Substantia nigra (tissue), 51 donors: ENCODE measurements at places on chromosomes 6 and 20.

DNA sequence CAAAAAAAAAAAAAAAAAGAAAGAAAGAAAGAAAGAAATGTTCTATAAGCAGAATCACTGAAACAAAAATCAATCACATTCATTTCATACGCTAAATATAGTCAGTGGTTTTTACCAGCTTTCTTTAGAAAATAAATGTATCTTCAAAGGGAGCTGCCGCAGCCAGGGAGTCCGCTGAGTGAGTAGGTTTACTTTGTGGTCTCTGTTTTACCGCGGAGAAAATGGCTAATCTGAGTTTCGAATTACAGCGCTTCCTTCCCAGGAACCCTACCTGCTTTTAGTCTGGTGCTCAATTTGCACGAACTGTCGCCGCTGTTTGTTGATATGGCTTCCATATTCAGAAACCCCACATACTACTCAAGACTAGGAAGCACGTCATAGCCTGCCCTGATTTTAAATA lies 102.4 kb downstream of the TFAP2A start:
- DNase-seq, result no peak

DNA sequence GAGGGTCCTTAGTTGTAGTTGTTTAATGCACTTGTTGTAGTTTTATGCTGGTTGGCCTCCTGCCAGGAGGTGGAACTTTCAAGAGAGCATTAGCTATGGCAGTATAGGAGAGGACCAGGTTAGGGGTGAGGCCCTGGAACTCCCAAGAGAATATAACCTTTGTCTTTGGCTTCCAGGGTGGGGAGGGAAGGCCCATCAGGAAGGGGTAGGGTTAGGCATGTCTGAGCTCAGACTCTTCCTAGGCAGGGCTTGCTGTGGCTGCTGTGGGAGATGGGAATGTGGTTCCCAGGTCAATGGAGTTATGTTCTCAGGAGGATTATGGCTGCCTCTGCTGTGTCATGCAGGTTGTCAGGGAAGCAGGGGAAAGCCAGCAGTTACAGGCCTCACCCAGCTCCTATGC lies 20.0 kb upstream of the GABRR1 start:
- DNase-seq, result no peak

DNA sequence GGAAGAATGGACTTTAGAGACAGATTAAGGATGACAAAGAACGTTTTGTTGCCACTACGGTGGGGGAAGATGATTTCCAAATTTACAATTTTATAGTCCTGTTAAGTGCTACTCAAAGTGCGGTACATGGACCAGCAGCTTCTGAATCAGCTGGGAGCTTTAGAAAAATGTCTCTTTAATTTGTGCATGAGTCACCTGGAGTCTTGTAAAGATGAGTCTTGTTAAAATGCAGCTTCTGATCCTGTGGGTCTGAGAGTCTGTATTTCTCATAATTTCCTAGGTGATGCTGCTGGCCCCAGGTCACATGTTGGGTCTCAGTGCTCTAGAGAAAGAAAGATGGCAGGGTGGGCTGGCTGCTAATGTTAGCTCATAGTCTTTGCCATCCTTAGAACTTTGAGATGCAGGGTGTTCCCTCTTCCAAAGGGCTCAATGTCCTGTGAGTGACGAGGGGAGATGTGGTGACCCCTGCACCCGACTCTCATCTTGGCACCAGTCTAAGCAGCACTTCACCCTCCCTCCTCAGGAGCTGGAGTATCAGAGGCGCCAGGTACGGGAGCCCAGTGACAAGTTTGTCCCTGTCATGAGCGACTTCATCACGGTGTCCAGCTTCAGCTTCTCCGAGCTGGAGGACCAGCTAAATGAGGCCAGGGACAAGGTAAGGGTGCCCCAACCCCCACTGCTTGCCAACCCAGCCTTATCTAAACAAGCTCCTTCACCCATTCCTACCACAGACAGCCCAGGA lies 34.5 kb downstream of the MOCS1 start:
- no peak for DNase-seq

- no peak for DNase-seq
These were observed 9.2 kb downstream of the PEDS1 start for GRCh38 chr20:50144362-50144761.

DNA sequence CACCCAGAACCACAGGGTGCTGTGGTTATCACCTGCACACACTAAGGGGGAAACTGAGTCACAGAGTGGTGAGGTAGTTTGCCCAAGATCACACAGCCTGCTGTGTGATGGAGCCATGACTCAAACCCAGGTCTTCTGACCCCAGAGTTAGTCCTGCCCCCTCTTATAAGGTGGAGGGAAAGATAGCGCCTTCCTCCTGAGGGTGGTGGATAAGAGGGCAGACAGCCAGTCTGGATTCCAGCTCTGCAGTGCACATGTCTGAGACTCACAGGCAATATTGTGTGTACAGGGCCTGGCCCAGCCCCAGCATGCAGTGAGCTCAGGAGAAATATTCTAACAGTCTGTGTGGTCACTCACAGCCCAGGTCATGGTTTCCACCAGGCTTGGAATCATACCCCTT lies 393.7 kb downstream of the CDH4 start:
- DNase-seq, result no peak

DNA sequence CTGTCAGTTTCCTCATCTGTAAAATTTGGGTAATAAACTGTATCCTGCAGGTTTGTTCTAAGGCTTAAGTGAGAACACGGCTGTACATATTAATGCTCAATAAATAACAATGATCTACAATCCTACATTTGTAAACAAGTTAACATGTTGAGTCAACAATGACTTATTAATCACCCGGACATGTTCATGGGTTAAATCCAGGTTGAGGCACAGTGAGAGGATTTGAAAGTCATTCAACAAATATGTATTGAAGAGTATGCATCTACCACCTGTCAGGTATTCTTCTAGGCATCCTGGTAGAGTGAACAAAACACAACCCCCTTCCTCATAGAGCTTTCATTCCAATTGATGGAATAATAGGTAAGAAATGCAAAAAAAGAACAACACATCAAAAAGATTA lies 554.7 kb upstream of the SLC35B3 start:
- no peak for DNase-seq

GRCh38 chr6:77292564-77293546 lies 170.4 kb downstream of the HTR1B start:
- DNase-seq, result no peak

- no peak for DNase-seq
These were observed 72.1 kb downstream of the AFDN start for GRCh38 chr6:167898673-167899311.

- no peak for DNase-seq
These were observed 36.6 kb upstream of the HDAC2 start for GRCh38 chr6:114007516-114007915.

GRCh38 chr6:36683656-36684446 lies 5.3 kb downstream of the CDKN1A start:
- no peak for DNase-seq

GRCh38 chr20:44115762-44116644 lies 71.0 kb downstream of the JPH2 start:
- no peak for DNase-seq

DNA sequence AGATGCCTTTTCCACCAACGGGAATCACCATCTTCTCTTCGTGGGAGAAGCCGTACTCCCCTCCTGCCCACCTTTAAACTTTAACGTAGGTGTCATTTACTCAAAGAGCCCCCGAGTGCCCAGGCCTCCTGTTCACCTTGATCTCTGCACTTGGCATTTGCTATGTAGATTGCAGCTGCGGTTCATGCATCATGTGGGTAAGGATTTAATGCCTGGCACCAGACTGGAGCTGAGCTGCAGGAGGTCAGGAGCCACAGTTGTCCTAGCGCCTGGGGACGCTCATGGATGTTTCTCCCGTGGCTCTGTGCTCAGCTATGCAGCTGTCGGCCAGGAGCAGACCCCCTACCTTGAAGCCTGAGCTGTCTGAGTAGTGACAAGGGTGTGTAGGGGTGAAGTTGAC lies 133.7 kb downstream of the CDH4 start:
- DNase-seq, result no peak

- DNase-seq, result no peak
These were observed 115.4 kb downstream of the INSM1 start for GRCh38 chr20:20483328-20483727.
